ENCODE measurements at places on chromosomes 12 and 14.

DNA sequence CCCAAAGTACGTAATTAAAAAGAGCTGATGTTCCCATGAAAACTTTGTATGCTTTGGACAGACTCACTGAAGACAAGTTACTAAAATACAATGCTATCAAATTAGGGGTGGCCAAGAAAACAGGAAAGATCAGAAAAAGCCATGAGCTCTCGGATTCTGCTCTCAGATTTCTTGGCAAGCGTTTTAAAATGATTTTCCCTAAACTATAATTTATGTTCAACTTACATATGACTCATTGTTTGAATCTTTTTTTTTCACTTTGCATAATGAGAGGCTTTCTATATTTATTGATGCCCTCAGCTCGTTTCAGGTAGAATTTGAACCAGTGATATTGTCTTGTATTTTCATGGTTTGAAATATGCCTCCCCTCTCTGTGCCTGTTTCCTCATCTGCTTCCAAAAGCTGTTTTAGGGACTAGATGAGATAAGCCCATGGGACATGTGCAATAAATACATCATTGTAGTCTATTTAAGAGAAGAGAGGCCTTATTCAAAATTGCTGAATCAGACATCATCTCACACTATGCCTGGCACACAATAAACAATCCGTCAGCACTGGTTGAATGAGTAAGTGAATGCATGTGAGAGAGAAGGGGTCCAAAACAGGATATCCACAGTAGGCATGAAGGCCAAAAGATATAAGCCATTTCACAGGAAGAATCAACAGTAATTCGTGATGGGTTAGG, 4.7 kb upstream of the IPO8 start:
- no peak for DNase-seq

- peak; percentile 7 for DNase-seq
Measured at GRCh38 chr12:101697930-101698799, 725 bp downstream of the CHPT1 start.

- no peak for DNase-seq
Measured at GRCh38 chr12:94584377-94584776, 66.0 kb downstream of the TMCC3 start.

DNA sequence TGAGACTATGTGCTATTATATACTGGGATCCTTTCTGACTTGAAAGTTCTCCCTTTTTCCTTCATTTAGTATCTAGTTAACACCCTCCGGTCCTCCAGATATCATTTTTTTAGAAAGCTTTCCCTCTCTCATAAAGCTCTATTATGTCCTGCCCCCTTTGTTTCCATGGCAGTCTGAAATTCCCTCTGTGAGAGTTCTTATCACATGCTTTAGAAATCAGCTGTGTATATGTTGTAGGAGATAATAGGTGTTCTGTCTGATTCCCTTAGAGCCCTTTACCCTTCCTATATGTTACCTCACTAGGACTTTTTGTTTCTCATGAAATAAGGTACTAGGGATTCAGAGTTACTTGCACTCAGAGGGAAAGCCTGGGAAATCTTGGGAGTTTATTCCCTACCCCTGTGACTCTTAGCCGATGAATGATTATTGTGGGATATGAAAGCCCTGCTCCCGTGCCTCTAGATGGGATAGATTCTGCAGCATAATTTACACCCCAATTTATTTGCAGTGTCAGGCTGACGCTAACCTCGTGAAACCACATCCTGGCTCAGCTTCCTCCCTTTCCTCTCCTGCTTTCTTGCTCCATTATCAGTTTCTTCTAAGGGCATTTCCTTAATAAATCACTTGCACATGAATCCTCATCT, 448.4 kb downstream of the MDGA2 start:
- no peak for DNase-seq

- no peak for DNase-seq
Measured at GRCh38 chr12:26621932-26622331, 211.1 kb downstream of the ITPR2 start.

GRCh38 chr12:41188841-41189394, 798 bp downstream of the PDZRN4 start:
- DNase-seq = no peak
